D721Med (cell line): ENCODE measurements at places on chromosomes 2 and 18.

GRCh38 chr2:237864444-237864931 lies 5.1 kb downstream of the RAMP1 start:
- DNase-seq = peak; percentile 16

GRCh38 chr2:223100061-223100511 lies 48.1 kb downstream of the KCNE4 start:
- no peak for DNase-seq

- no peak for DNase-seq
Measured at GRCh38 chr2:232418056-232418455, 11.4 kb downstream of the ALPG start.

DNA sequence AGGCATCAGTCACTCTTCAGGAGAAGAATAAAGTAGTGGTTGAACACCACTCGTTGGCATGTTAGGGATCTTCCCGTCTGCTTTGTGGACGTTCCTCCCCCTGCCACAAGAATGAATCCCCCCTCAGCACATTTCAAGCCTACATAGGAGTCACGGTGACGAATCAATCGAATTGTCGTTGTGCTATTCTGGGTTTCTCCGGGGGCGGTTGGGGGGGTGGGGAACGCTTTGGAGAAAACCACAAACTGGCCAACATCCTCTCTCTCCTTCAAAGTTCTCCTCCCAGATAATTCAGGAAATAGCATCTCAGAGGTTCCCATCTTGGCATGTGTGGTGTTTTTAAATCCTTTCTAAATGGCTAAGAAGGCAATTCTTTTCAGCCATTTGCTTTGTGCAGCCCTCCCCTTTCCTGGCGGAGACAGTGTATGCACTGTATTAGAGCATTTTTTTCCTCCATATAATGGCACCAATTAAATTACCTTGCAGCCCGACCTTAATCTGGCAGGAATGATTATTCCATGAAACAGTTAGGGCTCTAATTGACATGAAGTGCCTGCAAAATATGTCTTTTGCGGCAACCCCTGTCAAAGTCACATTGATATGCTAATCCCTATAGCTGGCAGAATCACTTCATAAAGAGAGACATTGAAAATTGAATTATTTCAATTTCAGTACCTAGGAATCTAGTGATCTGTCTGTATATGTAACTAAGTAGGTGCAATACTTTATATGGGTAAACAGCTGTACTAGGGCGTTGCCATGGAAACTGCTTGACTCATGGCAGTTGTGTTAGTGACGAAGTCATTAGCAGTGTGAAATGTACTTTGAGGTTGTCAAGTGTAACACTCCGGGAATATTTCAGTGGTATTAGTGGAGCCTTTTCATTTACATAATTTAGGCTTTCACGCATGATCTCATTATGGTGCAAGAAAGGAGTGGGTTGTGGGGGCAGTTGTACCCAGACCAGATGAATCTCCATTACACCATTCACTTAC lies 323.4 kb upstream of the SLC14A2 start:
- no peak for DNase-seq

- DNase-seq = no peak
Measured at GRCh38 chr2:218569038-218569431, 396 bp downstream of the CNOT9 start.

DNA sequence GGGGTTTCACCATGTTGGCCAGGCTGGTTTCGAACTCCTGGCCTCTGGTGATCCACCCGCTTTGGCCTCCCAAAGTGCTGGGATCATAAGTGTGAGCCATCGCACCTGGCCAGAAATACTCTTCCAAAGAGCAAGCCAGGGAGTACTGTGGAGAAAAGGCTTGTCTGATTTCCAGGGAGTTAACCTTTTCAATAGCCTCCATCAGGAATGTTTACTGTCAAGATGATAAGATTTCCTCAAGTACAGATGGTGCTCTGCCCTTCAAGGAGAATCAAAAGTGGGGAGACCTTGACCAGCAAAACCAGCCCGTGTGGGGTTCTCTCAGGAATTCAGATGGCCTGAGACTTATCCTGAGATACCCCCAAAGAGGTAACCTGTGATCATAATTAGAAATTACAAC lies 237.2 kb downstream of the PRKCE start:
- DNase-seq = no peak

DNA sequence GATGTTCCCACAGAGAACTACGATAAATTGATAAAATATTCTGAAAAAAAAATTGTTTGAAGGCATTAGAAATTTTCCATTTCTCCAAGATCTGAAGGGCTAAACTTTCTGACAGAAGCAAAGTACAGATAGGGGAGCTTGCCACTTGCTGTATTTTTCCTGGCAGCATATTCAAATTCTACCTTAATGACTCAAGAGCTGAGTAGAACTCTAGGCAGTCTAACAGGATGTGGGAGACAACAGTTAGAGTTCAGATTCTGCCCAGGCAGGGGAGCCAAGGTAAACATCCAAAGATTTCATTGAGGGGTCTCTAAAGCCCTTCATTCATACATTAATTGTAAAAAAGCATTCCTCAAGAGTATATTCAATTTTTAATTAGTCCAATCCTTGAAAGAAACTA lies 46.0 kb upstream of the RIT2 start:
- no peak for DNase-seq

- no peak for DNase-seq
Measured at GRCh38 chr2:239596253-239596652, 195.4 kb upstream of the HDAC4 start.

- DNase-seq = no peak
Measured at GRCh38 chr2:11717623-11718022, 28.8 kb upstream of the LPIN1 start.

DNA sequence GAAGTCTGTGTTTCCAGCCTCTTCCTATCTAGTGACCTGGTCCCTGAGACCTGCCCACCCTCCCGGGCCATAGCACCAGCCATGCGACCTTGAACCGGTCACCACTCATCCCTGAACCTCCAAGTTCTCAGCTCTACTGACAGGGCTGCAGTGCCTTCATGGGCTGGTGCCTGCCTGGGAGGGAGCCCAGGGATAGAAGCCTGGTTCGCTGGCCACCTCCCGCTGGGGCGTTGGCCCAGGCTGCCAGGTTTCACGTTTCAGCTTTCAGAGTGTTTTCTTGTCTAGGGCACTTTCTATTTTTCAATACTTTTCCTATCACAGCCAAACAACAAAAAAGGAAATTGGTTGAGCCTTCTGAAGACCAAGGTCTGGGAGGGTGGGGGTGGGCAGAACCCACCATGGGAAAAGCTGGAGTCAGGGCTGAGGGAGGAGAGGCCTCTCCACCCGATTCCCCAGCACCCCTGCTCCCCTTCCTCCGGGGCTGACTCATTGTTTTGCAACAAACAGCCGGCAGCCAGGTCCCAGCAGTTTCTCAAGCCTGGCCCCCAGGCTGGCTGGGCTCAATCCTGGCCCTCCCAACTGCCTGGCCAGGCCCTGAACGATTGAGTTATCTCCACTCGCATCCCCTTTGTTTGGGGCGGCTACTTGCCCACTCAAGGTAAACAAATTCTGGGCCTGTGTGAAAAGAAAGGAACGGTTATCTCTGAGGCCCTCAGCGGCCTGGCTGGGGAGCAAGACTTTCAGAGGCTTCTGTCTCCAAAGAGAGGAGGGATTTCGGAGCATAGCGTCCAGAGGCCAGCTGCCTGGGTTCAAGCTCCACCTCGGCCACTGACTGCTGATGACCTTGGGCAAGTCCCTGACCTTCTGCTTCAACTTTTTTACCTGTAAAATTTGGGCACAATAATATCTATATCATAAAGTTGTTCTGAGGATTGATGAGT lies 47.5 kb downstream of the ZFP36L2 start:
- no peak for DNase-seq

GRCh38 chr18:66603941-66604627 lies at the start of gene CDH19:
CDH19 (minus strand) TSS chr18:66604090; CDS start chr18:66572204, 31,886 bp downstream.
- no peak for DNase-seq

DNA sequence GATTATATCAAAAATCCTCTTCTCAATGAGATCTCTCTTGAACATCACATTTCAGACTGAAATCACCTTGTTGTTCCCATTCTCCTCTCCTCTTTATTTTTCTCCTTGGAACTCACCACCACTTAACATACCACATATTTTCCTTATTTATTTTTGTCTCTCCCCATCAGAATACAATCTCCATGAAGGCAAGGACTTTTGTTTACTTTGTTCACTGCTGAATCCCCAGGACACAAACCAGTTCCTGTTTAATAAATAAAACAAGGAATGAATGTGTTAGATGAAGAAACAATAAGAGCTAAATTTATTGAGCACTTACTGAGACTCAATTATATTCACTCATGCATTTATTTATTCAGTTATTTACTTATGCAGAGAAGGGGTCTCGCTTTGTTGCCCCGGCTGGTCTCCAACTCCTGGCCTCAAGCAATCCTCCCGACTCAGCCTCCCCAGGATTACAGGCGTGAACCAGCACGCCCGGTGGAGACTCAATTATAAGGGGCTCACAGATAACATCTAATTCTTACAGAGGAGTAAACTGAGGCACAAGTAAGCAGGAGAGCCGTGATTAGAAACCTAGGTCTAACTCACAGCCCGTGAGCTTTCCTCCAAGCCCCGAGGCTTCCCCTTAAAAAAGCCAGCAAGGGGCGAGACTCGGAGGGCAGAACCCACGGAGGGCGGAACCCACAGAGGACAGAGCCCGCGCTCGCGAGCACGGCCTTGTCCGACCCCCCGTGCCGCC lies 616 bp upstream of the TAF1B start:
- no peak for DNase-seq

GRCh38 chr2:241048149-241048948 lies 49.9 kb downstream of the SNED1 start:
- no peak for DNase-seq

GRCh38 chr2:133802409-133803039 lies 234.3 kb upstream of the NCKAP5 start:
- DNase-seq = no peak

DNA sequence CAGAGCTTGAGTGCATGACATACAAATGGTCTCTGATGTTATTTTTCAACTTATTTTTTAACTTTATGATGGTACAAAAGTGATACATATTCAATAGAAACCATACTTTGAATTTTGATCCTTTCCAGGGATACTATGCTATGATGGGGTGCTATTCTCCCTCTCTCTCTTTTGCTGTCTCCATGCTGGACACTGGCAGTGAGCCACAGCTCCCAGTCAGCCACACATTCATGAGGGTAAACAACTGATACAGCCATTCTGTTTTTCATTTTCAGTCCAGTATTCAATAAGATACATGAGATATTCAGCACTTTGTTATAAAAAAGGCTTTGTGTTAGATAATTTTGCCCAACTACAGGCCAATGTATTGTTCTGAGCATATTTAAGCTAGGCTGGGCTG lies 859.3 kb upstream of the KLHL29 start:
- DNase-seq = no peak

GRCh38 chr2:69208023-69208595 lies 178.9 kb downstream of the GFPT1 start:
- DNase-seq = no peak

- DNase-seq = no peak
Measured at GRCh38 chr2:21710496-21710895, 586.7 kb downstream of the TDRD15 start.

DNA sequence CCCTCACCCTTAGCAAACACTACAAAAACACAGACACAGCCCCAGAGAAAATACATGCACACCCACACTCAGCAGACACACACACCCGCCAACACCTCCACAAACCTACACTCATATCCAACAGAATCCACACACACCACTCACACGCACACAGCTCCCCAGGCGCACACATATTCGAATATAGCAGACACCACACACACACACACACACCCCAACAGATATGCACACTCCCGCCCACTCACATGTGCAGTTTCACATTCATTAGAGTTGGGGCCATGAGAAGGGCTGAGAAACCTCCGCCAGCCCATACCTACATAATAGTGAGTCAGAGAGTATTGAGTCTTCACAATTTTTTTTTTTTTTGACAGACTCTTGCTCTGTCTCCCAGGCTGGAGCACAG lies 29.4 kb upstream of the NOTO start:
- DNase-seq = no peak

GRCh38 chr2:235747001-235747785 lies 253.3 kb downstream of the AGAP1 start:
- no peak for DNase-seq

- no peak for DNase-seq
Measured at GRCh38 chr2:166841679-166842078, 46.6 kb upstream of the XIRP2 start.

GRCh38 chr2:181886192-181886591 lies 5.3 kb upstream of the ITPRID2 start:
- DNase-seq = no peak

DNA sequence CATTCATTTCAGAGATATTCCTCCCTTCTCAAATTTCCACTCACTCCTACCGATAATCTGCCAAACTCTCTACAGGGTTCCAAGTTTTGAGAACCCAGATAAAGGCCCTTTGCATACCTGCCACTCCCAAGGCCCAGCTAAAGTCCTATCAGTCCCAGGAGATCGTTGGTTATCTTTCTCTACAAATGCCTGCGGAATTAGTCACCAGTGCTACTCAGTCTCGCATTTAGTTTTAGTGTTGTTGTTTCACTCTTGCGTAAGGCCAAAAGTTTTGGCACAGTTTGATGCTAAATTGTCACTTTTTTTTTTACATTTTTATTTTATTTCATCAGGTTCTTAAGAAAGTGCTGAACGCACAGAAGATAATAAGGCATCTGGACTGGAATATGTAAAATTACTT lies 29.2 kb upstream of the SETBP1 start:
- no peak for DNase-seq

DNA sequence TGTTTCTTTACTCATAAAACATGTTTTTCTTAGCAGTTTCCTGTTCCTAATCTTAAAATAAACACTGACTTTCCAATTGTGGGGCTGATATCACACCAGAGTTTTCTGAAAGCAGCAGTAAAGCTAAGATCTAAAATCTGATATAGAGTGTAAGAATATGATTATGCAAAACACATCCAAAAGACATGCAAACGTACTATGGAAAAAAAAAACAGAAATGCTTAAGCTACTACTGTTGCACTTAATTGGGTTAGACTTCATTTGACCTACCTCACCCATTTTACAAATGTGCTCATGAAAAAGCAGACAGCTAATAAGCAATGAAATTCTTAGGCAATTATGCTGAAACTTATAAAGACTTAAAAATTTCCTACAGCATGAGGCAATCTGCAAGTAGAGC lies 10.5 kb downstream of the CYTIP start:
- no peak for DNase-seq

DNA sequence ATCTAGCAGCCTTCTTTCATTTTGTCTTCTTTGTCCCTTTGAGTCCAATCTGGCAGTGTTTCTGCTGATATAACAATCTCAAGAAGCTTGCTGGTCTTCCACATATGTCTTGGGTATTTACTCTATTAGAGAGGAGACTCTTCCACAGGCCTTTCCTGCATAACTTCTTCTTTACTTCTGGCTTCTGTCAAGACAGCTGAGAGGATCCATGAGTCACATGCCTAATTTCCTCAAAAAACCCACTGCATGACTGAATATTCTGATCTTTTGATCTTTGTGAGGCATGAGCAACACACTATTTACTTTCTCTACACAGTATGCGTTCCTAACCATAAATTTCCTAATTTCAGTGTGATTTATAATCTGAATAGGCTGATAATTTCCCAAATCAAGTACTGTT lies 5.1 kb upstream of the DCC start:
- no peak for DNase-seq

DNA sequence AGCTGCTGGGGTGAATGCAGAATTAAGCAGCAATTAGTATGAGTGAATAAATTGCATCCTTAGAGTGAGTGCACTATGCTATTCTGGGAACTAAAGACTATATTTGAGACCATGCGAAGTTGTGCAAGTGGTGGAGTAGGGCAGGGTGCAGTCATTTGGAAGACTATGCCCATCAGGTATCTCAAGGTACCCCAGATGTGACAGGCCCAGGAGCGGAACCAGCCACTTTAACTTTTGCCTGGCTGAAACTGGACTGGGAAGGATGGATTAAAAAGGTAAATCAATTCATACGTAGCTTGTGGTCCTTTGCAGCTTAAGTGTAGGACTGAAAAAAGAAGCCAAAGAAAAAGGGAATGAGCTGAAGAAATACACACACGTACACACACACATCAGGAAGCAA lies 1.7 kb downstream of the KYNU start:
- no peak for DNase-seq
